ENCODE measurements at places on chromosomes 4 and X. TPM values are rescaled to one million over a fixed set of nuclear protein-coding genes. Genes with fewer than 3 reads are reported as not detected.

GRCh38 chr4:86878640-86879039 lies 13.6 kb downstream of the C4orf36 start:
- no peak overlapping the region for H3K27ac ChIP-seq
- no peak for DNase-seq
- H3K4me1 ChIP-seq, result no peaks in the 10 kb centered on the region
- H3K4me3 ChIP-seq, result no peak overlapping the region

DNA sequence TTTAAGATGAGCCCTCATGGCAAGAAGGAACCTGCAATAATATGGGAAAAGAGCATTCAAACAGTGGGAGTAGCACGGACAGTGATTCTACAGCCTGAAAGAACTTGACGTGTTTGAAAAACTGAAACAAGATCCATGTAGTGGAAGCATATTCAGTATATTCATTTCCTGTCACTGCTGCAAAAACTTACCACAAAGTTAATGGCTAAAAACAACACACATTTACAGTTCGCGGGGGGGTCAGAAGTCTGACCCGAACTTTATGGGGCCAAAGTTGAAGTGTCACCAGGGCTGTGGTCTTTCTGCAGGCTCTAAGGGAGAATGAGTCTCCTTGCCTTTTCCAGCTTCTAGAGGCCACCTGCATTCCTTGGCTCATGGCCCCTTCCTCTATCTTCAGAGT lies 52.6 kb upstream of the ARX start:
- no peaks in the 10 kb centered on the region for H3K27me3 ChIP-seq
- DNase-seq, result no peak
- no peaks in the 10 kb centered on the region for H3K4me1 ChIP-seq
- H3K27ac ChIP-seq, result no peak overlapping the region

DNA sequence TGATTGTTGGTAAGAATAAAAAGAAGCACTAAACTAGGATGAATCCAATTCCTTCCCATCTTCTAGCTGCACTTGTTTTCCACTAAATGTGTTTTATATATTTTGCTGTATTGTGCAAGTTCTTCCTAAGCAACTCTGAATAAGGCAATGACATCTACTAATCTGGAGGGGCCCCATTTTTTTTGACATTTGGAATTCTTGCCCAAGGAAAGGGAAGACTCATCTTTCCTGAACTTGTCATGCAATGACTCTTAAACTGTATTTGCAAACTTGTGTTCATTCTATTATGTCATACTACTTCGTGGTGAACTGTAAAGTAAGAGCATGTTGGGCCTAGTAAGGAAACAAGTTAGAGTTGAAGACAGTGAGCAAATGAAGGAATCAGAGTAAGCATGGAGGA lies 45.9 kb downstream of the FREM3 start:
- H3K4me1 ChIP-seq, result no peaks in the 10 kb centered on the region
- no peak overlapping the region for H3K4me3 ChIP-seq
- H3K27ac ChIP-seq, result no peak overlapping the region
- DNase-seq, result no peak

- no peak overlapping the region for H3K4me3 ChIP-seq
- H3K27ac ChIP-seq, result no peak overlapping the region
- H3K4me1 ChIP-seq, result no peaks in the 10 kb centered on the region
- no peak for DNase-seq
Observed at GRCh38 chr4:73964862-73965611, 16.8 kb downstream of the PF4 start.

- peaks cover 7% of the 10 kb centered on the region for H3K4me1 ChIP-seq
- H3K4me3 ChIP-seq, result no peak overlapping the region
- no peak overlapping the region for H3K27ac ChIP-seq
- H3K36me3 ChIP-seq, result no peaks in the 10 kb centered on the region
- no peaks in the 10 kb centered on the region for H3K27me3 ChIP-seq
- DNase-seq, result no peak
Observed at GRCh38 chr4:147821555-147821954, 89.7 kb downstream of the ARHGAP10 start.

- H3K27me3 ChIP-seq, result no peaks in the 10 kb centered on the region
- H3K27ac ChIP-seq, result peak overlapping the region; percentile 67
- H3K36me3 ChIP-seq, result no peaks in the 10 kb centered on the region
- no peak for DNase-seq
- no peak overlapping the region for H3K4me3 ChIP-seq
Observed at GRCh38 chrX:19863857-19864223, 23.6 kb downstream of the SH3KBP1 start.

GRCh38 chrX:45527834-45528233 lies 327.2 kb upstream of the DIPK2B start:
- H3K4me1 ChIP-seq, result no peaks in the 10 kb centered on the region
- H3K27ac ChIP-seq, result no peak overlapping the region
- no peaks in the 10 kb centered on the region for H3K36me3 ChIP-seq
- H3K4me3 ChIP-seq, result no peak overlapping the region

DNA sequence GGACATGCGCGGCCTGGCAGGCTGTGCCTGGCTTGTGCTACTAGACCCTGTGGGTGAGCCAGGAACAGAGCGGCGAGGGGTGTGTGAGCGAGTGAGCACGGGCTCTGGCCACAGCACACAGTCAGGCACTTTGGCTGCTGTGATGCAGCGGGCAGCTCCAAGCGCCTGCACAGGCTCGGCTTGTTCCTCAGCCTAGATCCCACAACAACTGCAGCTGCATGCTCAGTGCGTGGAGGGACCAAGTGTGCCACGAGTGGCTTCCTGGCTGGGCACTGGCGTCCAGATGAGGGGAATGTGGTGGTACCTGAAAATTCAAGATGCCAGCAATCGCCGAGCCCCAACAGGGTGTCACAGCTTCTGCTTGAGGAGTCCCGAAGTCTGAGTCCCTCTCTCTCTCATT lies 1056.6 kb downstream of the RAPGEF2 start:
- no peak overlapping the region for H3K27ac ChIP-seq
- no peak overlapping the region for H3K4me3 ChIP-seq
- no peak for DNase-seq
- no peaks in the 10 kb centered on the region for H3K27me3 ChIP-seq

GRCh38 chr4:77593101-77593500 lies 12.5 kb upstream of the CXCL13 start:
- no peaks in the 10 kb centered on the region for H3K36me3 ChIP-seq
- no peak overlapping the region for H3K27ac ChIP-seq
- H3K4me3 ChIP-seq, result no peak overlapping the region
- no peaks in the 10 kb centered on the region for H3K27me3 ChIP-seq

- peak overlapping the region; percentile 89 for H3K27ac ChIP-seq
- H3K36me3 ChIP-seq, result peaks cover 35% of the 10 kb centered on the region
- H3K4me1 ChIP-seq, result peaks cover 59% of the 10 kb centered on the region
Observed at GRCh38 chr4:3201718-3202702, 46.9 kb upstream of the MSANTD1 start.

GRCh38 chr4:113828702-113829101 lies 67.2 kb upstream of the CAMK2D start:
- H3K36me3 ChIP-seq, result no peaks in the 10 kb centered on the region
- H3K4me3 ChIP-seq, result no peak overlapping the region

DNA sequence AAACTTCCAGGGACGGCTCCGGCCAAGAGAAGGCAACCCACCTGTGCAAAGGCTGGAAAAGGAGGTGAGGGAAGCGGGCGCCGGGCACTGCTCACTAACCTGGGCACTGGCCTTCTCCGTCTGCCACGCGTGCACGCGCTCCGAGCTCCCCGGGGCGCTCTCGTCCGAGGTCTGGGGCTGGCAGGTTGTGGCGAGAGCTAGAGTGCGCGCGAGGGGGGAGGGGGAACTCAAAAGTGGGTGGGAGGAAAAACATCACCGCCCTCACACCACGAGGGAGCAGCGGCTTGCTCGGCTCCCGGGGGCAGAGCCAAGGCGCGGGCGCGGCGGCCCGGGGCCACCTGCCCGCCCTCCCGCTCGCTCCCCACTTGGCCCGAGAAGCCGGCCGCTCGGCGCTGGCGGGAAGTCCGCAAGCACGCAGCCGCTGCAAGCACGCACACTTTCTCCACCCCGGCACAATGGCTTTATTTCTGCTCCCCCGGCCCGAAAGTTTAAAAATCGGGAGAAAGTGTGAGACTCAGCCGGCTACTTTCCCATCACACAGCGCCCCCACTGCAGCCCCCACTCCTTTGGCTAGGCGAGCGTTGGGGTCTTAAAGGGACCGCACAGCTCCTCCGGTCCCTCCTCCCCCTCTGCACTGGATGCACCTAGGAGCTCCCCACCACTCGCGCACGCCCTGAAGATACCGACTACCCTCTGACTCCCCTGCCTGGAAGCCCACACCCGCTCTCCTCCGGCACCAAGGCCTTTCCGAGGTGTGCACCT lies at the start of gene CHRDL1:
TSS of gene CHRDL1 (minus strand) at position 173 of the 762 bp plus-strand sequence. CDS start 3,636 bp downstream, outside the sequence.
- peaks cover 3% of the 10 kb centered on the region for H3K27me3 ChIP-seq
- peaks cover 4% of the 10 kb centered on the region for H3K4me1 ChIP-seq

- H3K36me3 ChIP-seq, result no peaks in the 10 kb centered on the region
- no peak overlapping the region for H3K27ac ChIP-seq
- H3K4me1 ChIP-seq, result peaks cover 3% of the 10 kb centered on the region
- H3K4me3 ChIP-seq, result no peak overlapping the region
- no peak for DNase-seq
Observed at GRCh38 chr4:168499241-168499640, 2.4 kb downstream of the PALLD start.

DNA sequence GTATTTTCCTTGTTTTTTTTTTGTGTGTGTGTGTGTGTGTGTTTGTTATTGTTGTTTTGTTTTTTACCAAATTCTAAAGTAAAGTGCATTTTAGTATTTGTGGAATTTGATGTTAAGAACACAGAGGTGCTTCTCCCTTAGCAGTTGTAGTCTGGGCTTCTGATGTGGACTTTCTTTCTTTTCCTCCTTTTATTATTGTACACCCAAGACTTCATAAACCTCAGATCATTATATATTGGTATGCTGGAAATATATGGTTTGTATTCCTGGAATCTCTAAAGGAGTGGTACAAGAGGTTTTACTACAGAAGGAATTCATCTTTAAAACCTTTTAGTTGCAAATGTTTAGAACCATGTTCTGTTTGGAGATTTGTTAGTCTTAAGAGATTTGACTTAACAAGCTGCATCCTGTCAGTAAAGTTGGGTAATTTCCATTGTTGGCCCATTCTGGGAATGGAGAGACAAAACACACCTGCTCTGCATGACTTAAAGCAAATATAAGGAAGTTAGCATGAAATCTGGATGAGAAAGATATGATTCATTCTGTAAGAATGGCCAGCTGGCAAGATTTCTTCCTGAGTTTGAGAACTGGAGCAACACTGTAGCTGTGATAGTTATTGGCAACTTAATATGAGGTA lies 64.0 kb downstream of the SMAD1 start:
- no peak overlapping the region for H3K27ac ChIP-seq
- no peaks in the 10 kb centered on the region for H3K4me1 ChIP-seq
- H3K36me3 ChIP-seq, result no peaks in the 10 kb centered on the region

- H3K27ac ChIP-seq, result no peak overlapping the region
- no peak for DNase-seq
- H3K27me3 ChIP-seq, result no peaks in the 10 kb centered on the region
- no peaks in the 10 kb centered on the region for H3K36me3 ChIP-seq
Observed at GRCh38 chrX:42420426-42420825, 357.5 kb downstream of the PPP1R2C start.

DNA sequence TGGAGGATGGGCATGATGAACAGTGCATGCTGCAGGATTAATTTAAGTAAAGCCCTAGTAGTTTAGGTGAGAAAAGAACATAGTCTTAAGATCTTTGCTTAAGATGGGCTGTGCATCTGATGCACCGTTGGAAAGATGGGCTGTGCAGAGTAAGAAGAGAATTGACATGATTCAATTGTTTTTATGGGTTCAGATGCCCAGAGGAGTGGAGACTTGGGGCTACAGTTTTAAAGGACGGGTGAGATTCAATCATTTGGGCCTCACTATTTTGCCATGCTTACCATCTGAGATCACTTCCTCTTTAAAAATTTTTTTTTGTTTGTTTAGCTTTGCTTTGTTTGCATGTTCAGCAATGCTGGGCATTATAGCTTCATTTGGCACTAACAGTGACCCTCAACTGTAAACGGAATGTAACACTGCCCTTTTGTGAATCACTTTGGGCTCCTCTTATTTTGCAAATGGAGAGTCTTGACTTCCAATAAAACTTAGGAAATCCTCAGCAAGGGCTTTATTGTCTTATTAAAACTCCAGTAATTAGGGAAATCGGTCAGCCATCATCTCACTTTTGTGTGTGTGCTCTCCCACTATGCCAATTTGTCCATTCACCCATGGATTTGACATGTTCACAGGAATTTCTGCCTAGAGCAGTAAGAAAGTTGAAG lies 216.1 kb upstream of the TLL1 start:
- no peak for DNase-seq
- H3K4me3 ChIP-seq, result no peak overlapping the region
- no peak overlapping the region for H3K27ac ChIP-seq
- H3K27me3 ChIP-seq, result no peaks in the 10 kb centered on the region
- no peaks in the 10 kb centered on the region for H3K4me1 ChIP-seq

DNA sequence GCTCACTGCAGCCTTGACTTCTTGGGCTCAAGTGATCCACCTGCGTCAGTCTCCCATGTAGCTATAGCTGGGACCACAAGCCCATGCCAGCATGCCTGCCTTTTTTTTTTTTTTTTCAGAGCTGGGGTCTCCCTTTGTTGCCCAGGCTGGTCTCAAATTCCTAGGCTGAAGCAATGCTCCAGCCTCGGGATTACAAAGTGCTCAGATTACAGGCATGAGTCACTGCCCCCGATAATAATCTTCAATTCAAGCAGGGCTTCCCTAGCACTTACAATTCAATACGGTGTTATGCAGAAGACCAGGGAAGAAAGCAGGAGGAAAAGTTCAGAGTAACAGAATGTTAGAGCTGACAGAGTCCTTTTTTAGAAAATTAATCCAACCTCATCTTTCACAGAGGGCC lies 26.1 kb downstream of the OTOP1 start:
- DNase-seq, result no peak
- peaks cover 2% of the 10 kb centered on the region for H3K27me3 ChIP-seq
- H3K36me3 ChIP-seq, result no peaks in the 10 kb centered on the region
- no peak overlapping the region for H3K4me3 ChIP-seq
- no peaks in the 10 kb centered on the region for H3K4me1 ChIP-seq
- no peak overlapping the region for H3K27ac ChIP-seq

DNA sequence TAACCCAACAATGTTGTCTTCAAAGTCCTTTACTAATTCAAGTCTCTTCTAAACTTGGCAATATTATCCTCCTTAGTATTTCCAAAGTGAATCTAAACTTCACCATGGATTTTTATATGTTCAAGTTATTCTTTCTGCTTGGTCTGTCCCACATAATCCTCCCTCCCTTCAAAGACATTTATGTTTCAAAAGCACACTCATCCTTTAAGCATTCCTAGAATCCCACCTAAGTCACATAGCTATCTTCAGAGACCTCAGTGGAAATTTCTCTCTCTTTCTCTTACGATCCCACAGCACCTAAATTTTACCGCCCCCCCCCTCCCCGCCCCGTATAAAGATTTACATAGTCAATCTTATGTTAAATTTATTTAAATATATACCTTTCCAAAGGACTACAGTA lies 314.9 kb upstream of the GRIA3 start:
- no peak for DNase-seq
- no peaks in the 10 kb centered on the region for H3K27me3 ChIP-seq
- no peak overlapping the region for H3K27ac ChIP-seq
- no peaks in the 10 kb centered on the region for H3K36me3 ChIP-seq

GRCh38 chr4:134144337-134144736 lies 57.3 kb downstream of the PABPC4L start:
- no peak for DNase-seq
- H3K27ac ChIP-seq, result no peak overlapping the region
- H3K36me3 ChIP-seq, result no peaks in the 10 kb centered on the region
- H3K4me1 ChIP-seq, result no peaks in the 10 kb centered on the region
- H3K27me3 ChIP-seq, result no peaks in the 10 kb centered on the region
- H3K4me3 ChIP-seq, result no peak overlapping the region

GRCh38 chrX:25079020-25079419 lies 63.3 kb upstream of the ARX start:
- DNase-seq, result no peak
- no peaks in the 10 kb centered on the region for H3K4me1 ChIP-seq
- no peak overlapping the region for H3K4me3 ChIP-seq
- no peak overlapping the region for H3K27ac ChIP-seq
- H3K27me3 ChIP-seq, result no peaks in the 10 kb centered on the region
- no peaks in the 10 kb centered on the region for H3K36me3 ChIP-seq

POLN gene
- 6.9 TPM for total RNA-seq

BDH2 gene
- 12.1 TPM for total RNA-seq

FAM9B gene
- total RNA-seq, result 0.35 TPM

NKX3-2 gene
- not detected for total RNA-seq

FHL1 gene
- total RNA-seq, result 3.2 TPM

All from natural killer cell (primary cell).